ENCODE measurements at places on chromosomes 3 and 15.

GRCh38 chr15:50815958-50816590 is 50.6 kb upstream of the SPPL2A start:
- DNase-seq: no peak

GRCh38 chr15:55247766-55248427 is 41.7 kb downstream of the RAB27A start:
- DNase-seq: no peak

DNA sequence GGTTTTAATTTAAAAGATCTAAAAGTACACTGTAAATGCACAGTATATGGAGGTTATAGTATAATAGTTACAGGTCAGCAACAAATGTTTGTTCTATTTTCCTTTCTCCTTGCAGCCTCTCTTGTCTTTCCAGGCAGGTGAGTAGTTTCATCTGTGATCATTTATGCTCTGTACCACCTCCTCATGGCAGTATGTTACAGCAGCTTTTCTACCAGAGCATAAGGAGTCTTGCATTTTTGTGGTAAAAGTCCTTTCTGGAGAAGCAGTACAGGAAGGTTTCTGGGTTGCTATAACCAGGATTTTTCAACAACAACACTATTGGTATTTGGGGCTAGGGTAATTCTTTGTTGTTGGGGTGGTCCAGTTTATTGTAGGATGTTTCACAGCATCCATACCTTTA is 59.5 kb downstream of the ZNF609 start:
- no peak for DNase-seq

DNA sequence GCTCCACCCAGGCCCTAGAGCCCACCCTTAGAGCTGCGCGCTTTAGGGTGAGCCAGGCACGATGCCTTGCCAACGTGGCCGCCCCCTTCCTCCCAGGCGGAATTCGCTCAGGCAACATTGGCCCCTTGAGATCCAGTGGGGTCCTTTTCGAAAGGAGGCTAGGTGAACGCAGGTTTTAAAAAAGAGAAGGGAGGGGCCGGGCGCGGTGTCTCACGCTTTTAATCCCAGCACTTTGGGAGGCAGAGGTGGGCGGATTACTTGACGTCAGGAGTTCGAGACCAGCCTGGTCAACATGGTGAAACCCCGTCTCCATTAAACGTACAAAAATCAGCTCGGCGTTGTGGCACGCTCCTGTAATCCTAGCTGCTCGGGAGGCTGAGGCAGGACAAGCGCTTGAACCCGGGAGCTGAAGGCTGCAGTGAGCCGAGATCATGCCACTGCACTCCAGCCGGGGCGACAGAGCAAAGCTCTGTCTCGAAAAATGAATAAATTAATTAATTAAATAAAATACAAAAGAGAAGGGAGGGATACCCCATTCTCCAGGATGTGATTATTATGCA is 984 bp upstream of the RPP25 start:
- no peak for DNase-seq

DNA sequence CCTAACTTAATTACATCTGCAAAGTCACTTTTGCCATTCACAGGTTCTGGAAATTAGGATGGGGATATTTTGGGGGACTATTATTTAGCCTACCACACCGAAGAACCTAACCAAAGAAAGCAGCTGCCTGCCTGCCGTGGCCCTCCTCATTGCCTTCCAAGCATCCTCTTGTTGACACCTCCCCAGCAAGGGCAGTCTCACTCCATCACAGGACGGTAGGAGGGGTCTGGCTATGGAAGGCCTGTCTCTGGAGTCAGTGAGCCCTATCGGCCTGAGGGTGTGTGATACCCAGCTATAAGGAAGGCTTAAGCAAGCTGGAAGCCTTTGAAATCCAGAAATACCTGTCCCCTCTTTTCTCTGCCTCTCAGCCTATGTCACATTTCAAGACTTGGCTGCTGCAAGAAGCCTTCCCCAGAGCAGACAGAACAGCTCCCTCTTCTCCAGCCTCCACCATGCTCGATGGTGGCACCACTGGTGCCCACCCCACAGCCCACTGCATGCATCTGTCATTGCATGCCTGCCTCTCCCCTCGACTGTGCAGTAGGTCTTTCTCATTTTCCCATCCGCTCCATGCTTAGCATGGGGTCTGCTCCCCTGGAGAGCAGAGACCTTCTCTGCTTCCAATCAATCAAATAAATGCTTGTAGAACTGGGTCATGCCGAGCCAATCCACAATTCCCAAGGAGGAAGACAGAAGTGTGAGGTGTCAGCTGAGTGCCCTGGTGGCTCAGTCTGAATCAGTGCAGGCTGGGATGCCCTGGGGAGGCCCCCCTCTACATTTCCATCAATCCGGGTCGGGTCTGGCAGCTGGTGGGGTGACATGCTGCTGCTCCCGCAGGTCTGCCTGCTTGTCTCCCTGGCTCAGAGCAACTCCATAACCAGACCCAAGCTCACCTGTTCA is 23.9 kb upstream of the LOXL1 start:
- DNase-seq: no peak

GRCh38 chr3:17301271-17301670 is 416.5 kb downstream of the PLCL2 start:
- DNase-seq: no peak

GRCh38 chr3:178680489-178680888 is 144.3 kb downstream of the KCNMB2 start:
- no peak for DNase-seq

GRCh38 chr3:6799264-6799915 is 61.5 kb upstream of the GRM7 start:
- DNase-seq: no peak

DNA sequence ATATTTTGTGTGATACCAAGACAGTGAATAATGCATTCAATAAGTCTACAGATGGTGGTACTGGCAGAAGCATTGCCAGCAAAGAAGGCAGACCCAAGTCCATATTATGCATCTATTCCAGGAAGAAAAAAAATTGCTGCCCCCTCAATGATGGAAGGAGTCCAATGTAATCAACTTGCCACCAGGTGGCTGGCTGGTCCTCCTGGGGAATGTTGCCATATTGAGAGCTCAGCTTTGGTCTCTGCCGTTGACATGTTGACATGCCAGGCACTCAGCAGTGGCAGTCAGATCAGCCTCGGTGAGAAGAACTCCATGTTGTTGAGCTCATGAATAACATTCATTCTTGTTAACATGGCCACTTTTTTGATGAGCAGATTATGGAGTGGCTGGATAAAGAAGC is 298.5 kb downstream of the IGSF11 start:
- DNase-seq: no peak

- no peak for DNase-seq
These were observed 15.7 kb downstream of the RBSN start for GRCh38 chr3:15083252-15083651.

- no peak for DNase-seq
These were observed 29.3 kb upstream of the TPM1 start for GRCh38 chr15:63013052-63013808.

DNA sequence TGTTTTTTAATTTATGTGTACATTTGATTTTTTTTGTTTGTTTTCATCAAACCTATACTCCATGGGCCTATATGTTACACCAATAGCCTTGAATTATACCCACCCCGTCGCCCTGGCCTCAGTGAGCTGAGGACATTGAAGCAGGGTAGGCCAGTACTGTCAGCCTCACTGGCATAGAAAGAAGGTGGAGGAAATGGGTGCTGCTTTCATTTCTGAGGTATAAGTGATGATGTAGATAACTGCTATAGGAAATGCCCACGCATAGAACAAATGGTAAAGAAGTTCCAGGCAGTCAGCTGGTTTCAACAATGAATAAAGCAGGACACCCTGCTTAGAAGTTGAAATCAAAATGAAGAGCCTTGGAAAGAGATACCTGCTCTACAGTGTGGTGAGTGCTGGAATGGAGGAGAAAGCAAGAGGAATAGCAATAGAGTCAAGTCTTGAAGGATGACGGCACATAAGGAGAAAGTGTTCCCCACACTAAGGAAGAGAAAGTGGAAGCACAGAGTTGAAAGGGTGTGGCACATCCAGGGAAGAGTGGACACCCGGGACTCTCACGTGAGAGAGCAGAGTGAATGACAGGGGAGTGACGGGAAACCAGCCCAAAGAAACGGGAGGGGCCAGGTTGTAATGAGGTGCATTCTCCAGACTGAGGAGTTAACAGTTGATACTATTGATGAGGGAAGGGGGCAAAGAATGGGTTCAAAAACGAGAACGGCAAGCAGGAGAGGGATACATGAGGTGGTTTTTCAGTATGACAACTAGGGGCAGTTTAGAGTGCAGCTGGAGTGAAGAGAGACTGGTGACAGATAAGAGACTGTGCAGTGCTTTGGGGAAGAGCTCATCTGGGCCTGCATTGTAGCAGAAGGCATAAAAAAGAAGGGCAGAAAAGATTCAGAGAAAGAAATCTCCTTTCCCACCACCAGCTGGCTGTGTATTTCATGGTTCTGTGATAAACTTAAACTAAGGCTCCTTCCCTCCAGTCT is 70.5 kb downstream of the KLHL25 start:
- no peak for DNase-seq

DNA sequence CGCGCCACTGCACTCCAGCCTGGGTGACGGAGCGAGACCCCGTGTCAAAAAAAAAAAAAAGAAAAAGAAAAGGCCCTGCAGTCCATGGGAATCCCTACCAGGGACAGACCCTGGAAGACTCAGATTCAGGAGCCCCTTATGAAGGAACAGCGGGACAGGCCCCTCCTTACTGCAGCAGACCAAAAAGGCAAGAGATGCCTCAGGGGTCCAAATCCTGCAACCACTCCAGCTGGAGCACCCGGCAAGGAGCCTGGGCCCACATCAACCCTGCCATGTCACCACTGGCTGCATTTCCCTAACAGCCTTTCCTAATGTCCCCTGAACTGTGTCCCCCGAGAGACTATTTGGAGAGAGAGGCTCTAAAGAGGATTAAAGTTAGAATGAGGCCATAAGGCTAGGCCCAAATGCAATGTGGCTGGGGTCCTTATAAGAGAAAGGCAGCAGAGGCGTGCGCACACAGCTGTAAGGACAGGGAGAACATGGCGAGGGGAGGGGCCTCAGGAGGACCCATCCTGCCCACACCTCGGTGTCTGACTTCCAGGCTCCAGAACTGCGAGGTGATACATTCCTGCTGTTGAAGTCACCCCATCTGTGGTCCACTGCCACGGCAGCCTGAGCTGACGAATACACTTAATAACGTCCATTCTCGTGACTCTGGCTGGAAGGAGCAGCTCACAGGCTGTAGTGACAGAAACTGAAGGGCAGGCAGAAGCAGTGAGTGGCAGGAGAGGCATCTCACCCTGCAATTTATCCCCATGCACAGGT is 78.1 kb downstream of the ATP10A start:
- DNase-seq: peak; percentile 71

- DNase-seq: no peak
These were observed 78.4 kb upstream of the WNT5A start for GRCh38 chr3:55565521-55565920.

GRCh38 chr15:27500206-27500605 is 529.2 kb downstream of the GABRG3 start:
- DNase-seq: no peak
